ENCODE measurements at places on chromosomes 13 and 19. TPM values are rescaled to one million over a fixed set of nuclear protein-coding genes. Genes with fewer than 3 reads are reported as not detected.

TRAPPC5 gene
- 115 TPM for polyA plus RNA-seq

NXNL1 gene
- polyA plus RNA-seq: not detected

ZNF625 gene
- polyA plus RNA-seq: not detected

NCAN gene
- not detected for polyA plus RNA-seq

CCNA1 gene
- not detected for polyA plus RNA-seq

ATP1A3 gene
- 1.8 TPM for polyA plus RNA-seq

ZNF729 gene
- not detected for polyA plus RNA-seq

TSHZ3 gene
- polyA plus RNA-seq: 3.5 TPM

WDR88 gene
- polyA plus RNA-seq: 0.45 TPM

- DNase-seq: peak; percentile 40
These were observed 58.6 kb upstream of the SPRY2 start for GRCh38 chr13:80399340-80400163.

GRCh38 chr13:70959035-70959775 is 851.0 kb upstream of the KLHL1 start:
- no peak for DNase-seq

- DNase-seq: no peak
These were observed 69.5 kb upstream of the TDRD3 start for GRCh38 chr13:60327511-60327910.

GRCh38 chr19:33344573-33344925 is 29.0 kb upstream of the CEBPG start:
- DNase-seq: no peak

DNA sequence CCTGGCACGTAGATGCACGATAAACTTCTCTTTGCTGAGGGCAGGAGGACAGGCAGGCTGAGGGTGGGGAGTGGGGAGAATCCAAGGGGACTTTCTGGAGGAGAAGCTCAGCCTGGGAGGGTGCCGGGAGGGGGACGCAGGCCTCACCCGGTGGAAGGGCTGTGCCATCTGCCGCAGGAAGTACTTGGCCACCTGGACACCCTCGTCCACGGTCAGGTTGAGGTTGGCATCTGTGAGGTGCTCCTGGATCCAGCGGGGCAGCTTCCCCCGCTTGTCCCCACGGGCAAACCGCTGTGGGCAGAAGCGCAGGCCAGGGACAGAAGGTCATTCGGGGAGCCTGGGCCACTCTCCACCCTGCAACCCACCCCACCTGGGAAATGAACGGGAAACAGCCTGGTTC is 11.5 kb downstream of the KLC3 start:
- no peak for DNase-seq

DNA sequence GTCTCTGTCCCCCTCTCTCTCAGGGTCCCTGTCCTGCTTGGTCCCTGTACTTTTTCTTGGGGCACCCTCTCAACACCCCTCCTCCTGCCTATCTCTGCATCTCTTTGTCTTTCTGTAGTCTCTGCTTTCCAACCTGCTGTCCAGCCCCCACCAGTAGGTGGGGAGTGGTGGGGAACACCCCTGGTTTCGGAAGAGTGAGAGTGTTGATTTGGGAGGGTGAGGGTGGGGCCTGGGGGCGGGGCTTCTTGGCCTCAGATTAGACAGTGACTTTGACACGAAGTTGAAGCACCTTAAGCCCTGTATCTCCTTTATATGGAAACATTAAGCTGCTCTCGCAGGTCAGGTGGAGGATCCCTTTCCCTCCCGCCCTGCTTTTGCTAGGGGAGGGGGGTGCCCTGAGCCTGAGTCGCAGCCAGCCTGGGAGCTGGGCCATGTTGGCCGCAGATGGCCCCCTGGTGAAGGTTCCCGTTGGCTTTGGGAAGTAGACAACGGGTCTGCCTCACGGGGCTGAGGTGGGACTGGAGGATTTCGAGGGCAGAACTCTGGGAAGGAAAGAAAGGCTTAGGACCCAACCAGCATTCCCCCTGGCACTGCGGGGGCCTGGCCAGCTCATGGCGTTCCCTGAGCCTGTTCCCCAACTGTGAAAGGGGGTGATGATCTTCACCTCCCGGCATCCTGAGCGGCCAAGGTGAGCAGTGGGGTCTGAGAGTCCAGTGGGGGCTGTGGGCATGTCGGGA is at the start of gene KCNJ14:
Gene KCNJ14 (plus strand): TSS at position 404 of the 737 bp plus-strand sequence. CDS start 6,151 bp downstream, outside the sequence.
- no peak for DNase-seq

GRCh38 chr19:4807188-4807587 is 15.7 kb downstream of the FEM1A start:
- no peak for DNase-seq

DNA sequence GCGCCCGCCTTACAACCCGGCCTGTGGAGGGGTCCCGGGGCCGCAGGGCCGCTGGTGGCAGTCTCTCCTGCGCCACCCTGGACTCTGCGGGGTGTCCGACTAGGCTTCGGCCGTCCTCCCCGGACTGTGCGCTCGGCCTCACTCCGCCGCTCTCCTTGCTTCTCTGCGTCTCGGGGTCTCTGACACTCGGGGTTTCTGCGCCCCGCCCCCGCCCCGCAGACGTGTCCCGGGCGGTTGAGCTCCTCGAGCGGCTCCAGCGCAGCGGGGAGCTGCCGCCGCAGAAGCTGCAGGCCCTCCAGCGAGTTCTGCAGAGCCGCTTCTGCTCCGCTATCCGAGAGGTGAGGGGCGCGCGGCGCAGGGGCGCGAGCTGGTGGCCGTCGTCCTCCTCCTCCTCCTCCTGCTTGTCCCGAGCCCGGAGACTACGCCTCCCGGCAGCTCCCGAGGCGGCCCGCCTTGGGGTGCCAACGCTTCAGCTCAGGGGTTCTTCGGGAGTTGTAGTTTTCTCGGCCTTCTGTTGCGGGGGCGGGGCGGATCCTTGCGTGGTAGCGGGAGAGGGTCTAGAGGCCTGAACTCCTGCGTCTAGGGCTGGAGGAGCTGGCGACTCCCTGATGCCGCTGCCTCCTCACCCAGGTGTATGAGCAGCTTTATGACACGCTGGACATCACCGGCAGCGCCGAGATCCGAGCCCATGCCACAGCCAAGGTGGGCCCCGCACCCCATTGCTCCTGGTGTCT is 627 bp downstream of the LIN7B start:
- no peak for DNase-seq

GRCh38 chr13:21616880-21617279 is 12.9 kb upstream of the MICU2 start:
- DNase-seq: no peak

DNA sequence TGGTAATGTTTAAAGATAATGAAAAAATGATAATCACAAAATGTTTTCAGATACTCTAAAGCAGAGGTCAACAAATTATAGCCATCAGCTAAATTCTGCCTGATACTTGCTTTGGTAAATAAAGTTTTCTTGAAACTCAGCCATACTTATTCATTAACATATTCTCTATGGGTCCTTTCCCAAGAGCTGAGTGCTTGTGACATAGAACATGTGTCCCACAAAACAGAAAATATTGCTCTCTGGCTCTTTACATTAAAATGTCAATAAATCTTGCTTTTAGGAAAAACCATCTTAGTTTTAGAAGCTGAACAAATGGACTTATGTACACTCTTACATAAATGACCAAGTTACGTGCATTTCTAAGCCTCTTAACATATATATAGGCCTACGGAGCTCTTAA is 307.1 kb downstream of the DCT start:
- no peak for DNase-seq

GRCh38 chr19:56905631-56906150 is 65.2 kb upstream of the PEG3 start:
- DNase-seq: no peak

- DNase-seq: no peak
These were observed 226.3 kb downstream of the TBC1D4 start for GRCh38 chr13:75255653-75256052.

- DNase-seq: peak; percentile 76
These were observed 21.8 kb downstream of the OLFM2 start for GRCh38 chr19:9914315-9915207.

- no peak for DNase-seq
These were observed 26.8 kb upstream of the MTIF3 start for GRCh38 chr13:27476943-27477703.

DNA sequence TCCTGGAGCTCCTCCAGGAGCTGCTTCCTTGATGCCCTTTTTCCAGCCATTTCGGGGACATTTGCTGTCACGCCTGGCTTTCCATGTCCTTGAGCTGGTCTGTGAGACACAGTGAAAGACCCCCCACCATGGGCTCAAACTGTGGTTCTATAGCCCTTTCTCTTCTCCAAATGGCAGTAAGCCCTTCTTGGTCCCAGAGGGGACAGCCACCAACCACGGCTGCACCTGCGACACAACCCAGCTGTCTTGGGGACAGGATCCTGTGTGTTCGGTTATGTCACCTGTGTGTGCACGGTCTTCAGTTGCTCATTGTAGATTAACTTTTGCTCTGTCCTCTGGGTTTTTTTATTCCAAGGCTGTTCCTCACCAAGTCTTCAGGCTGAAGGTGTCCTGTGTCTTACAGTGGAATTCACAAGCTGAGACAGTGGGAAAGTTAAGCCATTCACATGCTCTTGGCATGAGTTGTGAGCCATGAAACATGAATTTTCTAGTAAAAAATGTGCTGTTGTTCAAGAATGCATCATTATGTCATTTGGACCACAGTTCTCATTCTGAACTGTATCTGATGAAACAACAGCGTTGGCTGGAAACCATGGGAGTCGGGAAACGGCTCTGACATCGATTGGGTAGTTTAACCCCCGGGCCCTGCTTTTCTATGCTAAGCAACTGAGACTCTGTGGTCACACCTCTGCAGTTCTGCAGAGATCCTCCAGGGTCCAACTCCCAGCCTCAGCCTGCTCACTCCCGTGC is 129.5 kb upstream of the MCF2L start:
- DNase-seq: no peak

- DNase-seq: no peak
These were observed 5.2 kb downstream of the LRRC4B start for GRCh38 chr19:50562996-50563395.

DNA sequence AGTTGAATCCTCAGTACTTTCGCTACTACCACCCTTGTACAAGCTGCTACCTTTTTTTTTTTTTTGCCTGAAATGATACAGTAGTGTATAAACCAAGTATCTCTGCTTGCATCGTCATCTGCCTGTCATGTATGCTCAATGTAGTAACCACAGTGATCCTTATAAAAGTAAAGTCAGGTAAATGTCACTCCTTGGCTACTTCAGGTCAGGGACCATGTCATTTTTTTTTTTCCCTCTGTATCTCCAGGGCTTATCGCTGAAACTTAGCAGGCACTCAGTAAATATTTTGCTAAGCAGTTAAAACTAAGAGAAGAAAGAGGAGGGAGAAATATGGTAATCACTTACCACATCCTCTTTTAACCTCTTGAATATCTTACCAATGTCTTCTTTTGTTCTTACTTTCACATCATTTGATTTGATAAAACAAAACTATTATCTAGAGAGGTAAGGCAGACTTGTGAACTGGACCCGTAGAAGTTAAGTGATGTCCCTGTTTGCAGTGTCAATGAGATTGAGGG is 96.8 kb upstream of the KLF12 start:
- DNase-seq: peak; percentile 12

- no peak for DNase-seq
These were observed 1278.8 kb upstream of the MIR17HG start for GRCh38 chr13:90068658-90069057.

DNA sequence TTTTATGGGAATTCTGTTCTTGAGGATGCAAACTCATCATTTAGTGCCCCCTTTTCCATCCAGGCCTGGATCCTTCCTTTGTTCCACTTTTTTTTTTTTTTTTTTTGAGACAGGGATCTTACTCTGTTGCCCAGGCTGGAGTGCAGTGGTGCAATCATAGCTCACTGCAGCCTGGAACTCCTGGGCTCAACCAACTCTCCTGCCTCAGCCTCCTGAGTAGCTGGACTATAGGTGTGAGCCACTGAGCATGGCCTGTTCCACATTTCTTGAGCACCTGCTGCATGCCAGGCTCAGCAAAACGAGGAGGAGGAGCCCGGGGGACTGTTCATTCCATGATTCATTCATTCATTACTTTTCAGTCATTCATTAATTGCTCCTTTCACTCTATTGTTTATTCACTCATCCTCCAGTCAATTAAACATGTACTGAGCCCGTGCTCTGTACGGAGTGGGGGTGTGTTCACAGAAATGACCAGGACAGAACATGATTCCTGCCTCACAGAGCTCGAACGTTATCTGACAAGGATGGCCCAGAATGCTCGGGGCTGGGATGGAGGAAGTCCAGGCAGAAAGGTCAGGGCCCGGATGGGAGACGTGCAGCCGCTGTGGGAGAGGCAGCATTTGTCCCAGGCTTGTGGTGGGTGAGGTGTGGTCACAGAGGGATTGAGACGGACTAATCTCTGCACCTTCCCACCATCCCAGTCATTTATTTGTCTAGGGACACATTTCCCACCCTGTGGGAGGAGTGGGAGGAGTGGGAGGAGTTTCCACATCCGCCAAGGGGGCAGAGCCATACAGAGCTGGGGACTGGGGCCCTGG is 51.2 kb upstream of the SHKBP1 start:
- DNase-seq: no peak

GRCh38 chr13:74067818-74068217 is 66.4 kb downstream of the KLF12 start:
- DNase-seq: no peak

DNA sequence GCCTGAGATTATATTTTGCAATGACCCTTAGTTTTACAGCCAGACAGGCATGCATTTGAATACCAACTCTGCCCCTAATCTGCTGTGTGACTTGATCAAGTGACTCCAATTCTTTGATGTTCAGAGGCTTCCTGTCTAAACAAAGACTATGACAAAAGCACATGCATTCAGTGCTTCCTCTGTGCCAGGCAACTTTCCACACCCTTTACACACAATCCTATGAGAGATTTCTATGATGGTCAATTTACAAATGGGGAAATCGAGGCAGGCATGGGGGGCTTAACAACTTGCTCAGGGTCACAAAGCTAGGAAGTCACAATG is 3.7 kb upstream of the LYPD3 start:
- DNase-seq: no peak

Measured in immature natural killer cell (primary cell).